ENCODE measurements at places on chromosomes 6 and 20.

DNA sequence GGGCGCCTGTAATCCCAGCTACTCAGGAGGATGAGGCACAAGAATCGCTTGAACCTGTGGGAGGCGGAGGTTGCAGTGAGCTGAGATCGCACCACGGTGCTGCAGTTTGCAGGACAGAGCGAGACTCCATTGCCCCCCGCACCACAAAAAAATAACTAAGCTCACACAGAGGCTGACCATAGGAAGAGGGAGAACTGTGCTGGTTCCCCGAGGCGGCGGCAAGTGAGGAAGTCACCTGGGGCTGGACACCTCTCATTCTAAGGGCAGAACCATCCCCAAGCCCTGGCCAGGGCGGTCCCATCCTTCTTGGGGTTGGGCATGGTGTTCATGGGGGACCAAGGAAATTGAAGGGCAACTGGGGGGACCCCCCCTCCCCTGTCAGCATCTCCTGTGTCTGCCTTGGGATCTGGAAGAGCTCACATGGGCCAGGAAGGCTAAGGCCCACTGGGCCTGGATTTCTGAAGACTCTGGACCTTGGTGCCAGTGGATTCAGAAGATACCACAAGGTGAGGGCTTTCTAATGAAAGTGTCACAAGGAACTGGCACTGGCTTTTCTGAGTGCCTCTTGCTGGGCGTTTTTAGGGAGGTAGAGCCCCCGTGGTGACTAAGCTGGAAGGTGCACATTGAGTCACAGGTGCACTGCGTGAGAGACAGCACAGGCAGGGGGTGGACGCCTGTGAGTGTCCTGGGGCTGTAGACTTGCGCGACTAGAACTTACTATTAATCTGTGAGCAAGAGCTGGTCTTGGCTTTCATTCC lies 11.5 kb downstream of the IRF4 start:
- DNase-seq: peak; percentile 76

DNA sequence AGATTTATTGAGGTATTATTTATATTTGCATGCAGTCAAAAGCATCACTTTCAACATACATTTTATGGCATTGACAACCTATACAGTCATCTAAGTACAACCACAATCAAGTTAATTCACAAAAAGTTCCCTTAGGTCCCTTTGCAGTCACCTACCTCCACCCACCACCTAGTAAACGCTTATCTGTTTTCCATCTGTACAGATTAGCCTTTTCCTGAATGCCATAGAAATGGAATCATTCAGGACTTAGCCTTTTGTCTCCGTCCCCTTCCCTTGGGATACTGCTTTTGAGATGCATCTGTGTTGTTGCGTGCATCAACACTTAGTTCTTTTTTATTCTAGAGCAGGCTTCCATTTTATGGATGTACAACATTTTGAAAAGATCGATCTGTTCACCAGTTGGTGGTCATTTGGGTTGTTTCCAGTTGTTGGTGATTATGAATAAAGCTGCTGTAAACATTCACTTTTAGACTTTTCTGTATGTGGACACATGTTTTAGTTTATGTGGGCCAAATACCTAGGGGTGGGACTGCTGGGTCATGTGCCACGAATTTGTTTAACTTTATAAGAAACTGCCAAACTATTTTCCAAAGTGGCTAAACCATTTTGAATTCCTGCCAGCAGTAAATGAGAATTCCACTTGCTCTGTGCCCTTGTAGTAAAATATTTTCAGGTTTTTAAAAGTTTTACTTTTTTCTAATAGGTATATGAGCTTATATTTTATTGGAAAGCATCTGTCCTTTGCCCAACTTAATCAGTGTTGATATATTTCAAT lies 17.6 kb upstream of the IFNGR1 start:
- DNase-seq: no peak

- no peak for DNase-seq
These were observed 32.8 kb upstream of the HBS1L start for GRCh38 chr6:135087403-135087802.

DNA sequence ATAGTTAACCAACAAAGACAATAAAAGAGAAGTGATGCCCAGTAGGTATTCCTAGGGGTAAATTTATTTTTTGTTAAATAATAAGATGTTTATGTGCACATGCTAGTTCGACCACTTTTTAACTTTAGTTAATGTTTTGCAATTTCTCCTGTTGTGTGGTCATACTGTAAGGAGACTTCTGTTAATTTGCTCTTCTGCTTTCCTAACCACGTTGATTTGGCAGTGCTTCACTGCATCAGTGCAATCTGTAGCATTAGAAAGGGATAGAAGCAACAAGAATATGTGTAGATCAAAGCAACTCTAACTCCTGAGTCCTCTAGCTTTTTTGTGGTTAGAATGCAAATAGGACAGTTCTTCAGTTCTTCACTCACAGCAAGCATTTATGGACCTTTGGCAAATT lies 13.9 kb downstream of the MYB start:
- no peak for DNase-seq

DNA sequence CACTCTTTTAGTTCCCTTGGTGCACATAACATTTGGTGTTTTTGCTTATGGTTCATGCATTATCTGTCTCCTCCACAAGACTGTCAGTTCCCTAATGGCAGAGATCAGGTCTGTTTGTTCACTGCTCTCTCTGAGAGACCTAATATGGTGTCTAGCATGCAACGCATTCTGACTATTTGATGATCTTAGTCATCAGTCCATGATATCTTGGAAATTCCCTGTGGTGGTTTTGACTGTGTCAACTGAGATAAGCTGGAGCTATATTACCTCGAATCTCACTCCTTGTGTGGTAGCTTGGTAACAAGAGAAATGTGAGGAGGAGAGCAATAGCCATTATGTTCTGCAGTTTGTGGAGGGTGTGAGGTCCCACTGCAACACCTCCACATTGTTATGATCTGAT lies 229.8 kb downstream of the FRK start:
- DNase-seq: no peak

DNA sequence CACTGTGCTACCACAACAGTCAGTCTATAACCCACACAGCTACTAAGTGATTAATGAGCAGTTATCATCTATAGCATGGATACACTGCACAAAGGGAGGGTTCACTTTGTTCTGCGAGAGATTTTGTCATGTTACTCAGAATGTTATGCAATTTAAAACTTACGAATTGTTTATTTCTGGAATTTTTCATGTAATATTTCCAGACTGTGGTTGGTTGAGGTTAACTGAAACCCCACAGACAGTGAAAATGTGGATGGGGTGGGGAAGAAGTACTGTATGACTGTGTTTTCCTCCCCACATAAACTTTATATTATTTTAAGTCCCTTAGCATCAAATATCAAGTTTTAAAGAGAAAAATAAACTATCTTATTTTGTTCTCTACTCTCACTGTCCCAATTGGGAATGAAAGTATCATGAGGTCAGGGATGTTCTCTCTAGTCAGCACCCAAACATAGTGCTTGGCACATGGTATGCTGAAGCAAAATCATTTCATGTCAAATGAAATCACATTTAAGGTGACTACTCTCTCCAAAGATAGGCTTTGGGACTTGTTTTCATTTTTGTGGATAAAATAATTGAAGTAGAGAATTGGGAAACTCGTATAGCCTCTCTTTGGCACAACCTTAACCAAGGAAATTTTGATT lies 25.4 kb downstream of the DOP1A start:
- no peak for DNase-seq

DNA sequence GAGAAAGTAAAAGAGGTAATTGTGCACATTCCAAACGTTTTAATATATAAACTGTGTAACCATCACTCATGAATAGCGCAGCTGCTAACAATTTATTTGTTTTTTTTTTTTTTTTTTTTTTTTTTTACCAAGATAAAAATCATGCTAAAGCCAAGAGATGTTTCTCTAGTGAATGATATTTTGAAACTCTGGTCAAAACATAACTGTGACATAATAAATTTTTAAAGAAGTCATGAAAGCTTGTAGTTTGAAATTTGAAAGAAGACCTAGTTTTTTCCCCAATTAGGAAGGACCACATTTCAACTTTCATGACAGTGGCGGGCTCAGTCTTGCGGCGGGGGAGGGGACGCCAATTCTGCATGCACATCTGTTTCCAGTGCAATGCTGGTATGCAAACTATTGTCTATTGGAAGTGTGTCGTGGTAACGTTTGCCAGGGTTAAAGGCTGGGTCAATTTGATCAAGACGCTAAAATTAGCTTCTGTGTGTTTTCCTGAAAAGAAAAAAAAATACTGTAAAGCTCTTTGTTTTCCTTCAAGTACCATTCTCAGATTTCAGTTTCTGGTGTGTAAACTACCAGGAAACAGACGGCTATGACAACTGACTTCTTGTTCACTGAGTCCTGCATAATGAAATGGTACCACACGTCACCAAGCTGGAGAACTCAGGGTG lies 211.9 kb downstream of the FOXC1 start:
- DNase-seq: no peak

DNA sequence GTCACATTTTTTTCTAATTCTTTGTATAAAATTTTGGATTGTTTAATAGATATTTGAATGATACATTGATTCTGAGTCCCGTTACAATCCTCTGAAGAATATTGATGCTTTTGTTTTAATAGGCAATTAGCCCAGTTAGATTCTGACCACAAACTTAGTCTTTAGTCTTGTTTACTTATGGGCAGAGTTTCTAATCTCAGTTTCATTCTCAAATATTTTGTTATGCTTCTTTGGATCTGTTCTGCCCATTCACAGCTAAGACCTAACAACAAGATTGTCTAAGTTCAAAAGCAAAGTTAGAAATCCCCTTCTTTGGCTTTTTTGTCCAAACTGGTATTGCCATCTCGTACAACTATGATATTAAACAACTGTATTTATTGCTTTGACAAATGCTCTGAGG lies 58.0 kb downstream of the TBXT start:
- no peak for DNase-seq

DNA sequence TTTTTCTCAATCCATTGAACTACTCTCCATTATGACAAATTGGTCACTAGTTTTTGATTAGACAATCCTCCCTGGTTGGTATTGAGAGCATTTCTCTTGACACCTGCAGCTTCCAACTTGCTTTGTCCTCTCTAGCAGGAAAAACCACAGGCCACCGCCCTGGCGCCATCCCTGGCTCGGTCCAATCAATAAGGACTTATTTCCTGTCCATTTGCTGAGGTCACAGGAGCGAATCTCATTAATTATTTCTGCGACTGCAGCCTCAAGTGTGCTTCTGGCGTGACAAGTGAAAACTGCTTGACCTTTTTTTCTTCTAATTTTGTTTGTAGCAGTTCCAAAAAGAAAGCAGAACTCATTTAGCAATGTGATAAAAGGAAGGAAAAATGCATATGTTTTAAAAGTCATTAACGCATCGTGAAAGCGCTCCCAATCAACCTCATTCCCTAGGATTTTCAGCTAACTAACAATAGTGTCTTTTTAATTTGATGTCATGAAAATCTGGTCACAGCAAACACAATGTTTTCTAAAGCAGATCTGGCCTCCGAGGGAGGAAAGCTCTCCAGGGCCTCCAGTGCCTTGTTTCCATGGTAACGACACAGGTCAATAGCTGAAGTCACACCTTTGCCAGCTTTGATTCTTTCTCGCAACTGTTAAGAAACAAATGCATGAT lies 39.0 kb upstream of the BEND3 start:
- no peak for DNase-seq

DNA sequence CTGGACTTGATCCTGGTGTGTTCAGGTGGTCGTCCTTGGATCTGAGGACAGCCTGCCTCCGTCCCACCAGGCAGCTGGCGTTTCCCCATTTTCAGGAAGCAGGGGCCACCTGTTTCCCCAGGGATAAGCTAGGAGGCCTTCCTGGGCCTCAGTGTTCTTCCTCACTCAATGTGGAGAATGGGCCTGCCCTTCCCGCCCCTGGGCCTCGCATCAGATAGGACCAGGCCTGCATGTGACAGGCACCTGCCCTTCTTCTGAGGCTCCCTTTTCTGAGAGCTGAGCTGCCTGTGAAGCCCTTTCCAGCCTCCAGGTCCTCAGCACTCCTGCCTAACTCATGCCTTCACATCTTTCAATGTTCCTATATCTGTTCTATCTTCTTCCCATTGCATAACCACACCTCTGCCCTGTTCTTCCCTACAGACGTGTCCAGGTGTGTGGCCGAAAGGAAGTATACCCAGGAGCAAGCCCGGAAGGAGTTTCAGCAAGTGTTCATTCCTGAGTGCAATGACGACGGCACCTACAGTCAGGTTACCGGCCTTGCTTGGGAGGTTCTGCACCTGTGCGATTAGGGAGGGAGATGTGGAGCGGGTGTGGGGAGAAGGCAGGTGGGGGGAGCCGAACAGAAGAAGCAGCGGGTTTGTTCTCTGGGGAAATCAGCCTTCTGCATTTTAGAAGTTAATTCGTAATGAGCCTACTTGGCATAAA lies 85.1 kb downstream of the SMOC2 start:
- DNase-seq: no peak

DNA sequence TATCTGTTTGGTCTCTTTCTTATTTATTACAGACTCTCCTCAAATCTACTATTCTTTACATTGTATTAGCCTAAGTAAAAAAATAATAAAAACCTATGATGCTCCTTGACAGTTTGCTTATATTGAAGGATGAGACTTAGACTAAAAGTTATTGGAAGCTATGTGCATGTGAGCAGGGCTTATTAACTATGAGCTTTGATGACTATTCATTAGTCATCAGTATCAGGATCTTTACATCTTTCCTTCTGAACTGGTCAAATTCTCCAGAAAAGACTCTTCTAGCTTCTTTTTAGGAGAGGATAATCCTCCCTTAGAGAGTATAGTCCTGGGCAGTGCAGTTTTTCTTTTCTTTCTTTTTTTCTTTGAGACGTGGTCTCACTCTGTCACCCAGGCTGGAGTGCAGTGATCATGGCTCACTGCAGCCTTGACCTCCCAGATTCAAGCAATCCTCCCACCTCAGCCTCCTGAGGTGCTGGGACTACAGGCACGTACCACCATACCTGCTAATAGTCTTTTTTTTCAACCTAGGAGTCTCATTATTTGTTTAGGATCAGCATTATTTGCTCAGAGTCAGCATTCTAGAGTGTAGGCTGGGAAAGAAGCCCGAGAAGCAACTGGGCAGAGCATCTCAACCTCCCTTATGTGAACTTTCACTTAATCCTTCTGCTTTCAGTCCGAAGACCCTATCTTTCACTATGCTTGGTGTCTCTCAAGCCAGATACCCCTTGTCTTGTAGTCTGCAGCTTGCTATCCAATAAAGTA lies 37.1 kb upstream of the YWHAB start:
- peak; percentile 2 for DNase-seq

Measured in osteocyte (in vitro differentiated cells).